Activated CD4-positive, alpha-beta T cell treated with anti-CD3 and anti-CD28 coated beads, Interleukin-2, amount 10 ng/mL, durations not matched to agents 7 days and 5 days (primary cell): ENCODE measurements at places on chromosomes 5 and 9. TPM values are rescaled to one million over a fixed set of nuclear protein-coding genes. Genes with fewer than 3 reads are reported as not detected.

DNA sequence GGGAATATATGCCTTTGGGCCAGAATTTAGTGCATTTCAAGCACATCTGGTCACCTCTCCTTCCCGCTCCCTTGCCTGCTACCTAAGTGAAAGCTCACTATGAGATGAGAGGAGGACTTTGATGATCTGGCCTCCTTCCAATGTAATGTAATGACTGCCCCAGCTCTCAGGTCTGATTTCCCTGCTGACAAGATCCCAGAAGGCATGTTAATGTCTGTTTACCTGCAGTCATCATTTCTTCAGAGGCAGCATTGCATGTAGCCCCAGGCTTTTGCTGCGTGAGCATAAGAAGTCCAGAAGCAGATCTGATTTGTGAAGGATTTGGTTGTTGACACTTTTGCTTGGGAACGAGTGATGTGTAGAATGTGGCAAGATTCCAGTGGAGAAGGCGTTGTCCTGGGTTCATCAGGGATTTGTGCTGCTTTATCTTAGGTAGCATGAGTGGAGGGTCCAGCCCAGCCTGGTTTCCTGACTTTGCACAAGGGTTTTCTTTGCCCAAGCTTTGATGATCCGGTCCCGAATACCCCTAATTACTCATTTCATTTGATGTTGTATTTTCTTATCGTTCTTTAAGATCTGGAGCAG lies 192.7 kb downstream of the GOLPH3 start:
- DNase-seq = no peak

DNA sequence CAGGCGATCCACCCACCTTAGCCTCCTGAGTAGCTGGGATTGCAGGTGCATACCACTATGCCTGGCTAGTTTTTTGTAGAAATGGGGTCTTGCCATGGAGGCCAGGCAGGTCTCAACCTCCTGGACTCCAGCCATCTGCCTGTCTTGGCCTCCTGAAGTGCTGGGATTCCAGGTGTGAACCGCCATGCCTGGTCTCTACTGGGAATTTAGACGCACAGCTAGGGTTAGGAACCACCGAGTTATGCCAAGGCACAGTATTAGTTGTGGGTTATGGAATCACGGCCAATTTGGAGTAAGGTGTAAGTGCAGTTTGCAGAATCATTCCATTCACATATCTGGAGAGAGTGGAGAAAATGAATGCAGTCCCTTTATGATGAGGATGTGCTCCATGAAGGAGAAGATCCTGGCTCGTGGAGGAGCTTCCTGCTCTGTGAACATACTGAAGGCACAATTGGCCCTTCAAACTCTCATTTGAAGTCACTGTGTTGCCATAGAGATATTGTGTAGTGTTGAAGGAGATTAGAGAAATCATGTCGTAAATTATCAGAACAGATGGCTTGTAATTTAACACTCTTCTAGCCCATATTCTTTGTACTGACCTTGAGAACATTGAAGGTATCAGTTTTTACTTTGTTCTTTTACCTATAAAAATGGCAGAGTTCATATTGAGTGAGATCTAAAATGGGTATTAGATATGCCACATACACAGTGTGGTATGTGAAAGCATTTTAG lies 18.8 kb downstream of the TRIO start:
- DNase-seq = no peak

GRCh38 chr5:157253547-157253946 lies 12.4 kb upstream of the CYFIP2 start:
- no peak for DNase-seq

DNA sequence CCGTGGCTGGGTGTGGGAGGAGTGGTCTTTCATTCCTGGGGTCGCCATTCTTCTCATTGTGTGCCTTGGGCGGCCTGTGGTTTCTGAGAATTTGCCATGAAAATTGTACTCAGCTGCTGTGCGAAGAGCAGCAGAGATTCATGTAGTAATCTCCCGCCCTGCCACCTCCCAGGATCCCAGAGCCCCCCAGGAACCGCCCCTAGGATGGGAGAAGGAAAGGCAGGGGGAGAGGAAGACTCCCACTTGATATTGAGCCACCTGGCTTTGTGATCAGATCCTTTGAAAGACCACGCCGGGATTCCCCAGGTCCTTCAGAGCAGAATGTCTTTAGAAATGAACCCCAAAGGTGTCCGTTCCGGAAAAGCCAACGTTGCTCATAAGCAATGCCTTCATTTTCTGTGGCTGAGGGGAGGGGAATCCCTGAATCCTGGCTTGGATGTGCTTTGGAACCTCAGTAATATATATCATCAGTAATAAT lies 27.6 kb downstream of the NEURL1B start:
- no peak for DNase-seq

DNA sequence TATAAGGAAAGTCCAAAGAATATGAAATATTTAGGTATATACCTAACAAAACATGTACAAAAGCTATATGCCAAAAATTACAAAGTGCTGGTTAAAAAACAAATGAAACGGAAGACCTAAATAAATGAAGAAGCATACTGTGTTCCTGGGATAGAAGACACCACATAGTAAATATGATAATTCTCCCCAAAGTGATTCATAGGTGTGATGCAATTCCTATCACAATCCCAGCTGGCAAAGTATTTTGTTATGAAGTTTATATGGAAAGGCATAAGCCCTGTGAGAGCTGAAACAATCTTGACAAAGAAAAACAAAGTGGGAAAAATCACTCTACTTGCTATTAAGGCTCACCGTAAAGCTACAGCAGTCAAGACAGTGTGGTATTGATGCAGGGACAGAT lies 2.6 kb upstream of the SMIM23 start:
- no peak for DNase-seq

DNA sequence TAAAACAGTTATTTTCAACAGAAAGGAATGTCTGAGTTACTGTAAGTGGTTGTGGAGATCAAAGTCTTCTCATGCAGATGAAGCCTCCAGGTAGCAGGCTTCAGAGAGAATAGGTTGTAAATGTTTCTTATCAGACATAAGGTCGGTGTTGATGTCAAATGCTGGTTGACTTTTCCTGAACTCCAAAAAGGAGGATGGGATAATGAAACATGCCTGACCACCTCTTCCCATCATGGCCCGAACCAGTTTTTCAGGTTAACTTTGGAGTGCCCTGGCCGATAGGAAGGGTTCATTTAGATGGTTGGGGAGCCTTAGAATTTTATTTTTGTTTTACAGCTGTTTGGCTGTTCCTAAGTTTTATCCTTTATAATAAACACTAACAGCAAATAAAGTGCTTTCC lies 478.4 kb downstream of the ACTL7B start:
- DNase-seq = no peak

- no peak for DNase-seq
Measured at GRCh38 chr9:123983047-123983446, 28.5 kb upstream of the LHX2 start.

- DNase-seq = no peak
Measured at GRCh38 chr5:126720369-126720768, 56.6 kb upstream of the LMNB1 start.

- no peak for DNase-seq
Measured at GRCh38 chr5:61137835-61138234, 24.4 kb downstream of the SMIM15 start.

- no peak for DNase-seq
Measured at GRCh38 chr9:77017505-77017894, 2.0 kb upstream of the FOXB2 start.

DNA sequence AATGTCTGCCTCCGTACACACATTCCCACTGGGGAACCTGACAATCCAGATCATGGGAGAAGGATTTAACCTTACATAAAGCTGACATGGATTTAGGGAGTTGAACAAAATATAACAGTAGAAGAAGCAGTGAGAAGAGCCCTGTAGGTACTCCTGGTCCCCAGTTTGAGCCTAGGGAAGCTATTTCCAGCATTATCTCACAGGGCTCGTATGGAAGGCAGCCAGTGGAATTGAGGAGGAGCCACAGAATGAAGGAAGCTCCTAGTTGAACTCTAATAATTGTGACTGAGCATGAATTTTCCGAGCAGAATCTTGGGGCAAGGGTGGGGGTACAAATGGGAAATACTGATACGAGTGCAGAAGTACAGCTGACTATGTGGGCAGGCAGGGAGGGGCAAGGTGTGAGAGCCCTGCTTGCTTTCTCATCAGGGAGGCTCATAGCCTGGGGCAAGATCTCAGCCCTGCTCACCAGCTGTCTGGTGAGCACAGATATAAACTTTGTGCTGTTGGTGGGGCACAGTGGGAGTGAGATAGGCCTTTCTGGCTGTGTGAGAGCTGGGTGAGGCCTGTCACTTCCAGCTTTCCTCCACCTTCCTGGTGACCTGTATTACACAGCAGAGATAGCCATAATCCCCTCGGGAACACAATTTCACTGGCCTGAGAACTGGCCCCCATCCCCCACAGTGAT lies 290.7 kb upstream of the IL12B start:
- no peak for DNase-seq

- DNase-seq = no peak
Measured at GRCh38 chr5:65020492-65020891, 251.8 kb downstream of the CWC27 start.

- DNase-seq = no peak
Measured at GRCh38 chr9:95343725-95344287, 26.3 kb upstream of the FANCC start.

GRCh38 chr5:168844922-168845296 lies 265.7 kb upstream of the PANK3 start:
- no peak for DNase-seq

DNA sequence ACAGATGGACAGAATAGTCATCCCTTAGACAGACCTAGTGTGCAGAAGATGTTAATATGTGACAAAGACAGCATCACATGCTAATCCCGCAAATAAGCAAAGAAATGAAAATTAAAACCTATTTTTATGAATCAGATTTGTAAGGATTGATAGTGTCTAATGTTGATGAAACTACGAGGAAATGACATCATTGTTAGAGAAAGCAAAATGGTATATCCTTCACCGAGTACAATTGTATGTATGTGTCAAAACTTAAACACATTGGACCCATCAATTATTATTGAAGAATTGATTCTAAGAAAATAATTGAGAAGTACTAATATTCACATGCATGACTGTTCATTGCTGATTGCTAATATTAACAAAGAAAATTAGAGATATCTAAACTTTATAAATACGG lies 493.2 kb downstream of the BNC2 start:
- no peak for DNase-seq

- no peak for DNase-seq
Measured at GRCh38 chr9:25917731-25918362, 239.6 kb upstream of the TUSC1 start.

- DNase-seq = no peak
Measured at GRCh38 chr9:73348471-73348870, 196.8 kb downstream of the ANXA1 start.

GRCh38 chr9:132937463-132937901 lies 6.9 kb downstream of the TSC1 start:
- no peak for DNase-seq

HTR1A gene
- not detected for total RNA-seq

SHROOM1 gene
- total RNA-seq = 0.42 TPM

PCDHGA2 gene
- not detected for total RNA-seq

EFNA5 gene
- total RNA-seq = not detected

CRAT gene
- 20.4 TPM for total RNA-seq

DNAJC25 gene
- total RNA-seq = 4.7 TPM
